ENCODE measurements at places on chromosomes 4 and X. TPM values are rescaled to one million over a fixed set of nuclear protein-coding genes. Genes with fewer than 3 reads are reported as not detected.

The TCEAL6 gene
- total RNA-seq, result not detected

- DNase-seq, result no peak
Measured at GRCh38 chr4:87651941-87652340, 1.9 kb downstream of the DMP1 start.

GRCh38 chr4:33930497-33930896 lies 2313.8 kb downstream of the ARAP2 start:
- DNase-seq, result no peak

The LDOC1 gene
- total RNA-seq, result 3.7 TPM

DNA sequence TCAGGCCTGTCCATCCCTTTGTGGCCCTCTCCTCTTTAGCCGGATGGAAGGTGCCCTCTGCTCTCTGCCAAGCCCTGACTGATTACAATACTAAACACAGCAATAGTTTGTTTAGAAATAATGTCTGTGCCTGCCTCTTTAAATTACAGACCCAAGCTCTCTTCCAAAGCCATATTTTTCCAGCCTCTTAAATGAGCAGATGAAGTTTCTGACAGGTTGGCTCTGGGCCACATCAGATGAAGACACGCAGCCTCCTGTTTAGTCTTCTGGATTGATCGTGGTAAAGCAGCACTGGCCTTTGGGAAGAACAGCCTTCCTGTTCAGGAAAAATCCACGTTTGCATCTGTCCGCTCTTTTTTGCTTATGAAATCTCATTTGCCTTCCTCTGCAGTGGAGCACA lies 133.6 kb downstream of the CPE start:
- no peak for DNase-seq

The SSX1 gene
- total RNA-seq, result not detected

The OPHN1 gene
- total RNA-seq, result 4.2 TPM

DNA sequence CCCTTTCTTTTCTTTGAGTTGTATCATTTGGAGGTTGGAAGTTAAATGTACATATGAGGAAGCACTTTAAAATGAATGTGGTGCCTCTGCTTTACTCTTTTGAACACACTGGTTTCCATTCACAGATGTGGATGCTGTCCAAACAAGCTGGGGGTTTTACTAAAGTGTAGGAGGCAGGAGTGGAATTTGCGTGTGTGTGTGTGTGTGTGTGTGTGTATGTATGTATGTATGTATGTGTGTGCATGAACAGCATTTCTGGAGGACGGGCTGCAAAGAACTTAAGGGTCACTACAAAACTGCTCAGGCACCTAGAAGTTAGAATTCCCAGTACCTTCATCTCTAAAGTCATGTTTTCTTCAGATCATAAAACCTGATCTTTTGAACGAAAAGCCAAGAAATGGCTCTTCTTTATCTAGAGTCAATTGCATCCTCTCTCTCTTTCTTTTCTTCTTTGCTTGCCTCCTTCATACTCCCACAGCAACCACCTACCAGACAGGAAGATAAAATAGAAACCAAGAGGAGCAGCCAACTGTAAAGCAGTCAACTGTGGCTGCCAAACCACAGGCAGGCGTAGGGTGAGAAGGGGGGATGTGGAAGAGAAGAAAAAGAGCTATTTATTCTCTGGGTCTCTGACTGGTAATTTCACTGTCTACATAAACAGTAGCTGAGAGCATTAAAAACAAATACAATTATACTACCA lies 177.0 kb upstream of the RASGEF1B start:
- no peak for DNase-seq

DNA sequence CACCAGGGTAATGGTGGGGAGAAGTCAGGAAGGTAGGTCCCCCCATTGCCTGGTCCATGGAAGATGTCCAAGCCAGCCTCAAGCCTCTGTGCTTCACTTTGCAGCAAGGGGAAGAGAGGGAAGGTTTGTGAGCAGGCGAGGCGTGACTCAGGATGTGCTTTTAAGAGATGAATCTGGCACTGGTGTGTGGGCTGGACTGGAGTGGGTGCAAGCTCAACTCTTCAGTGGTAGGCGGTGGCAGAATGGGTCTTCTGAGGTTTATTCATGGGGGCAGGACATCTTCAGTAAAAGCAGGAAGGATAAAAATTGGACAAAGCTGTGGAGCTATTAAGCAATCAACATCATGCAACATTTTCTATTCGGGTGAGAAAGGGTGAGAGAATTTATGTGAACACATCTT lies 19.4 kb downstream of the GPM6B start:
- DNase-seq, result no peak

GRCh38 chrX:11429538-11430085 lies 136.4 kb downstream of the AMELX start:
- no peak for DNase-seq

DNA sequence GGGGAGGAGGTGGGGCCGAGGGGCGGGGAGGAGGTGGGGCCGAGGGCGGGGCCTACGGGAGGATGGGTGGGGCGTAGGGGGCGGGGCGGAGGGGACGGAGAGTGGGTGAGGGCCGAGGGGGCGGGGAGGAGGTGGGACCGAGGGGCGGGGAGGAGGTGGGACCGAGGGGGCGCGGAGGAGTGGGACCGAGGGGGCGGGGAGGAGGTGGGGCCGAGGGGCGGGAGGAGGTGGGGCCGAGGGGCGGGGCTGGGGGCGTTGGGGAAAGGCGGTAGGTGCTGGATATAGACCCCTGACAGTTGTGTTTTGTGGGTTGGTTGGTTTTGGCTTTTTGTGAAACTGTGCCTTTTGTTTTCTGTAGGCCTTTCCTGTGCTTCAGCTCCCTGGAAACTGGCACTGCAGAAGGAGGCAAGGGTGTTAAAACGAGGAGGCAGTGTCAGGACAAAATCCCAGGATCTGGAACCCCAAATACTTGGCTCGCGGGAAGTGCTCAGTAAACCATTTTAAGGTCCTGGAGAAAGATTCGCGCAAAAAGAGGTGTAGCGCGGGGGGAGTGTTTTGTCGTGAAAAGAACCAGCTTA lies 580 bp upstream of the MMGT1 start:
- DNase-seq, result peak; percentile 85

The NHS gene
- 3.9 TPM for total RNA-seq

DNA sequence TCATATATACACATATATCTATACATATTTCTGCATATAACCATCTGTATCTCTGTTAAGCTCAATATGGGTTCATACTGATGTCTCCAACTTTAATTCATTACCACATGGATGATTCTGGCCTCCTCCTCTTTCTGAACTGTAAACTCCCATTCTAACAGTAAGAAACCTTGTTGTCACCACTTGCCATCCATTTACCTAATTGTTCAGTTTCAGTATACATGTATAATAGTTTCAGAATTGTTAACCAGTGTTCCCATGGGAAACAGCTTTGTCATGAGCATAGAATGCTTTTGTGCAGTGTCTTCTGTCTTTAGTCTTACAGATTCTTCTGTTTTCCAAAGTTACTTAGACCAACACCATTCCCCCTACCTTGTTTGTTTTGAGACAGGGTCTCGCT lies 35.9 kb downstream of the SLC9A6 start:
- DNase-seq, result no peak

DNA sequence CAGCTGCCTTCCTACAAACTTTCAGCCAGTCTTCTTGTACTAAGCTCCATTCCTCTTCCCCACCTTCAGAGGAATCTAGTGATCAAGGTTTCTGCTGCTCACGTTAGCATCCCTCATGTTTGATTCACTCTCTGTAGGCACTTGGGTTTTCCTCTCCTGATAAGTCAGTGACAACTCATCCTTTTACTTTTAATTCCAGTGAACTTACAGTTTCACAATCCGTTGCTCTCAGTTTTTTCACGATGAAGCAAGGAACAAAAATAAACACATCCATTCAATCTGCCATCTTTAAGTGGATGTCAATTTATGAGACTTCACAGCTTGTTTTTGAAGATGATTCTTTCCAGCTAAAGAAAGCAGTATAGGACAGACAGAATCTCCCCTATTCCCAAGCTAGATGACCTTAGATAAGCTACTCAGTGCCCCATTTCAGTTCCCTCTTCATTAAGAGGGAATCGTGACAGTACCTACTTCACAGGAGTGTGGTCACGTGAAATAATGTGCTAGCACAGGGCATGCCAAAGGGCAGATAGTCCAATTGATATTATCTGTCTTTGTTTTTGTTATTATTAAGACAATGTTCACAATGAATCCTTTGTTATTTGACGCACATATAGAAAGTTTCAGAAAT lies 234.3 kb downstream of the PALLD start:
- DNase-seq, result no peak

- DNase-seq, result no peak
Measured at GRCh38 chr4:7847206-7847605, 92.5 kb downstream of the AFAP1 start.

The MTMR8 gene
- 0.51 TPM for total RNA-seq

The PRRG3 gene
- 2.0 TPM for total RNA-seq

- no peak for DNase-seq
Measured at GRCh38 chrX:132837126-132837525, 121.3 kb downstream of the HS6ST2 start.

DNA sequence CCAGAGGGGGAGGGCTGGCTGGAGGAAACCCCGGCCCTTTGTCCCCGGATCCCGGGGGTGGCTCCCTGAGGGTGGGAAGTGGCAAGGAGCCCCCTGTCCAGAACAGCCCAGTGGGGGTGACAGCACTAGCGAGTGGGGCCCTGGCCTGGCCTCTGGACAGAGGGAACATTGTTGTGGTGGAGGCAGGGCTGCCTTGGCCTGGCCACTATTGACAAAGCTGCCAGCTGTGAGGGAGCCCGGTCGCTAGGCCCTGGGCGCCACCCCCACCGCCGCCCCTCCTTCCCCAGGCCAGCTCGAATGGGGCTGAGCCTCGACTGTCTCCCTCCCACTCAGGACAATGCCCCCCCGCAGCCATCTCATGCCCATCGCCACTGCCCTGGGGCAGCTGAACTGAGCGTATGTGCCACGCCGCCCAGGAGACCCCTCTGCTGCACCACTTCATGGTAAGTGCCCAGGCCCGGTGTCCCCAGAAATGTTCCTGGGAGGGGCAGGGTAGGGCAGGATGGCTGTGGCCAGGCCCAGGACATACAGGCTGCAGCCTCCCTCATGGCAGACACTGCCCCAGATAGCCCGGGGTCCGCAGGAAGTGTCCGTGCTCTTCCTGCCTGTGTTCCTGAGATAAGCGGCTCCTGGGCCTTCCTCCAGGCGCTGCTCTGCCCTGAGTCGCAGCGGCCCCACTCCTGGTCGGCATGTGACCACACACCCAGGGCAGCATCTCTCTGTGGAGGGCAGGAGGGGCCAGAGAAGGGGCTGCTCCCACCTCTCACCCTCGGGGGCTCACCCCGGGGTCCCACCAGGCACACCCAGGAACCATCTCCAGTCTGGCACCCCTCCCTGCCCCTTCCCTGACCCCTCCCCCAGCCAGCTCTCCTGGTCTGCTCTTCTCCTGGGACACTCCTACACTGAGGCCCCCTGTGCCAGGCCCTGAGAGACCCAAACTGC lies 1.4 kb downstream of the PLXNB3 start:
- DNase-seq, result no peak

- no peak for DNase-seq
Measured at GRCh38 chr4:41715155-41715554, 33.4 kb downstream of the PHOX2B start.

- no peak for DNase-seq
Measured at GRCh38 chrX:30304866-30305265, 4.3 kb downstream of the NR0B1 start.

The OTUD6A gene
- not detected for total RNA-seq

DNA sequence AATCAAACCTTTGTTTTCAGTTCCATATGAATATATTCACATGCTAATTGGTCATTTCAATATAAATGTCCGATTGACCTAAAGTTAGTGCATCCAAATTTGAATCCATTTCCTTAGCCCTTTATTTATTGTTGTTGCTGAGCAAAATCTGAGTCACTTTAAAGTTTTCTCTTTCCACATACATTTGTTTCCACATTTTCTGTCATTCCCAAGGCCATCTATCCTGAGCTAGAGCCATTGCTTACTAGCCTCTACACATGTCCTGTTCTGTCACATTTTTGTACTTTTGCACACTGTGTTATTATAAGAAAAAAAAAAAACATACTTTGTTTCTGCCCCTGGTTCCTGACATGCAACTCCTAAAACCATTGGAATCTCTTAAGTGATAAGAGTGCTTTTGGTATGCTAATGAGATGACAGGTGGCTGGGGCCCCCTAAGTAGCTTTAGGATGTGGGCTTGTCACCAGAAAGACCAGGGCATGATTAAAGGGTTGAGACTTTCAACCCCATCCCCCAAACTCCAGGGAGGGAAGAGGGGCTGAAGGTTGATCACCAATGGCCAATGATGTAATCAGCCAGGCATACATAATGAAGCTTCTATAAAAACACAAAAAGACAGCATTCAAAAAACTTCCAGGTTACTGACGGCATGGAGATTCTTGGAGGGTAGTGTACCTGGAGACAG lies 353.3 kb upstream of the MAGEB16 start:
- peak; percentile 9 for DNase-seq

The RTL9 gene
- 0.22 TPM for total RNA-seq

The SAGE1 gene
- total RNA-seq, result not detected

DNA sequence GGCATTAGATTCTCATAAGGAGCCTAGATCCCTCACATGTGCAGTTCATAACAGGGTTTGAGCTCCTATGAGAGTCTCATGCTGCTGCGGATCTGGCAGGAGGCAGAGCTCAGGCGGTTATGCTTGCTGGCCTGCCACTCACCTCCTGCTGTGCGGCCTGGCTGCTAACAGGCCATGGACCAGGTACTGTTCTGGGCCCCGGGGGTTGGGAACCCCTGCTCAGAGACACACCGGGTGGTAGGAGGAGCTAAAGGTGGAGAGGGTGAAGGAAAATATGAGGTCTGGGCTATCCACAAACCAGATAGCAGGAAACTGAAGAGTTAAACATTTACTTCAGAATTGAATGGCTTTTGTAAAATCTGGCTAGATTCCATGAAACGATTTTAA lies 5.9 kb upstream of the F11 start:
- no peak for DNase-seq
